Stimulated activated CD4-positive, alpha-beta T cell treated with anti-CD3 and anti-CD28 coated beads, Interleukin-12 subunit alpha, Interleukin-12 subunit beta, amount 100 ng/mL, for 48 hours (primary cell): ENCODE measurements at places on chromosomes 6 and 20.

- DNase-seq, result no peak
Observed at GRCh38 chr6:135861189-135861588, 9.7 kb downstream of the PDE7B start.

DNA sequence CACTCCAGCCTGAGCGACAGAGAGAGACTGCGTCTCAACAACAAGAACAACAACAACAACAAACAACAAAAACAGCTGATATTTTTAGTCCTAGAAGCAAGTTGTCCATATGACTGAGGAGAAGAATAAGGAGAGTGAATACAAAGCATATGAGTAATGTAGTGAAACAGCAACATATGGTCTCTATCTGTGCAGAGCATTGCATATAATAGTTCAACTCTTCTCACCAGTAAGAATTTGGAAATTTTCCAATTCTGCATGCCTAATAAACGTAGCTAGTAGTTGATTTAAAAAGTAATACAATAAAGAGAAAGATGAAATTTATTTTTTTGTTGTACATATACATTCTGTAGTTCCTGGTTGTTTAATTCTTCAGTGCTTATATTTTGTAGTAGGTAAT is 129.7 kb upstream of the FAM83B start:
- no peak for DNase-seq

GRCh38 chr6:159042003-159042825 is 2.6 kb downstream of the TAGAP start:
- DNase-seq, result peak; percentile 65

DNA sequence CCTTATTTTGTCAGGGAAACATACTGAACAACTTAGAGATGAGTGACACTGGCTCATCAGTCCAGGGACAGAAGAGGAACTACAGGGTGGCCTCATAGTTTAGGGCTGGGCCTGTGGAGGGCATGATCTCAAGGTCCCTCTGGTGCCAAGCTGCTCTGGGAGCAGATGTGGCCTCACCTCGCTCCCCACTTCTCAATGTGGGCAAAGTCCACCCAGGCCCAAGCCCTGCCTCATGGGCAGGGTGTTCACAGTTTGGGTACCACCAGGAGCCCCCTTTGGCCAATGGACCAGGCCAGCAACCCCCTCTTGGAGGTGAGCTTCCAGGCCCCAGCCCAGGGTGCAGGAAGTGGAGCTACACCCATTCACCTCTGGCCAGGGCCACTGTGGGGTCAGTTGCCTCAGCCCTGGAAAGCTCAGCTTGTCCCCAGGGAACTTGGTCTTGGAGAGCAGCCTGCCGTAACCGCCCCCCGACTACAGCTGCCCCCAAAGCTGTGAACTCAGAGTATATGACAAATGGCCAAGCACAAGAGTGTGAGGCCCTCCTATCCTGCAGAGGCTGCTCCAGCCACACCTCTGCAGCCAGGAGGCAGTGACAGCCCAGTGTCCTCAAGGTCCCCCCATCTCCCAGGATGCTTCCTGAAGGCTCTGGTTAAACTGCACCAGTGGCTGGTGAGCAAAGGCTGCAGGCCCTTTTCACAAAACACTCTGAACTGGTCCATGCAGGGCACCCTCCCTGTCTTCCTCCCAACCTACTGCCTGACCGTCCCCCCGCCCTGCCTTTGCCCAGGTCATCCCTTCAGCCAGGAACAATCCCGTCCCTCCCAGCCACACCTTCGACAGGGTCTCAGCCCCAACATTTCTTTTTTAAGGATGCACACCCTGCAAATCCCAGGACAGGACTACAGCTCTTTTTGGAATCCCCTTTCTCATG is 3.6 kb downstream of the ADISSP start:
- no peak for DNase-seq

GRCh38 chr6:149140137-149140909 is 177.2 kb upstream of the TAB2 start:
- DNase-seq, result peak; percentile 65

DNA sequence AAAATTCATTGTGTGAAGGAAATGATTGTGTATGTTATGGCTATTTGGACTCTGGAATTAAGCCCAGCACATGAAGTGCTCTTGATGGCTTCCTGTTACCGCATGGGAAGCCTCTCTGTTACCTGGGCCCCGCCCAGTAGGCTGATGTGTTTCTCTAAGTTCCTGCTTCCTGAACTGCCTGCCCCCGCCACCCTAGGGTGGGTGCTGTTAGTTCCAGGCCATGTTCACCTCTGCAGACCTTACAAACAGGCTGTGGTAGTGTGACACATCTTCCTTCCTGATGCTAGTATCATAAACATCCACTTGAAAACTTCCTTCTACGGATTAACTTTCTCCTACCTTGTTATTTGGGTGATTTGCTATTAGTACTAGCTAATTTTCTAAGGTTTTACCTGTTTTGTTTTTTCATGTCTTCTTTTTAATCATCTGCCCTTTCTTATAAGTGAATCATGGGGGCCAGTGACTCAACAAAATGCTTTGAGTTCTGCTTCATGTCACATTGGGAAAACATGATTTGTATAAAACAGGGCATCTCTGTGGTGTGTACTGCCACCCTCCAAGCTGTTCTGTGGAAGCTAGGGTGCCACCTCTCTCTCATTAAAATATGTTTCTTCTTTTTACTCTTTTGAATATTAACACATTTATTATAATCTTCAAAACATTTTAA is 40.6 kb downstream of the SH3BGRL2 start:
- peak; percentile 18 for DNase-seq

DNA sequence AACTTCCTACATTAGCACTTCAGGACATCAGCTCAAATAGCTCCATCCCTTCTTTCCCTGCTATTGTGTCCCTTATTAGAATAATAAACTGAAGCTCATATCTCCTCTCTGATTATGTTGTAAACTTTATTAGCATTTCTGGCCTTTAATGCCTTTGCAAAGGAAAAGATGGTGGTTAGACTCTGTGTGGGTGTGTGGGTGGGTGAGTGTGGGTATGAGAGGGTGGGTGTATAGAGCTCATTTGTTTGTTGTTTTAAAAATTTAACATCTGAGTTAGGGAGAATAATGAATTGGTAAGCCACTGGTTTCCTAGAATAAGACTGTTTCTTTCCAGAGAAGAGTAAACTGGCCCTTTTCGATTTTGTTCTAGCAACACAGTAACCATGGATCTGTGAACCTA is 70.6 kb upstream of the L3MBTL3 start:
- DNase-seq, result no peak

GRCh38 chr20:36339646-36340592 is 33.8 kb downstream of the DLGAP4 start:
- no peak for DNase-seq

DNA sequence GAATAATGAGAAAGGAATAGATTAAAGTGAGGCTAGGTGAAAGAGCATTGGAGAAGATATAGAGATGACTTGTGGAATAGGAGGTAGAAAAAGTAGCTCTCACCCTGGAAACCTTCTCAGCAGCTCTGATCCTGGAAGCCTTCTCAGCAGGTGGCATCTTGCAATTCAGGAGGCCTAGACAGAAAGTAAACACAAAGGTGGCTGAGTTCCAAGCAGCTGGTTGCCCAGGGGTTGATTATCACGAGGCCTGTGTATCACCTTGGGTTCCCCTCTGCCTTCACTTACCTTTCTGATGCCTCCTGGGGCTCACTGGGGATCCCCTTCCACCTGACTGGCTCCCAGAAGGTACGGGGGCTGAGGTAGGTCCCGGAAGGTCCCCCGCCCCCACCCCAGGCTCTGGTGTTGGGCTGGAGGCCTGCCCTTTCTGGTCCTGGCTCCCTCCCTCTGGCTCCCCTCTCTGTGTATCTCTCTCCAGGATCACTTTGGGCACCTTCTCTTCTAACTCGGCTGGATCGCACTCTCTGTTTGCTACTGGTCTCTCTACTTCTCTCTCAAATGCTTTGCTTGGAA is 9.7 kb downstream of the MDC1 start:
- DNase-seq, result no peak

DNA sequence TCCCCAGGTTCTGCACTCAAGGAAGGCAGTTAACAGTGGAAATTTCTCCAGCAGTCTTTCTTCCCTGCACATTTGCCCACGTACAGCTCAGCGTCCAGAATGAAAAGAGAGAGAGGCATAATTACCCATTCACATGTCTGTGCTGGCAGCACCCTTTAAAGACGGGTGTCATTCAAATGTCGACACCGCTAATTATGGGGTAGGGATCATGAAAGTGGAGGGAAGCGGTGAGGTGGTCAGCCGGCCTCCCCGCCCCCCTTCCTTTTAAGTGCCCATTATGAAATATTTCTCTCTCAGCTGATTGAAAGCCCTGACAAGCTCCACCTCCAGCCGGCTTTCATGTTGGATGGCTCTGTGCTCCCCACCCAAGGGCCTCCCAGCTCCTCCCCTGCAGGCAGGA is 246.1 kb downstream of the BMP7 start:
- DNase-seq, result no peak

DNA sequence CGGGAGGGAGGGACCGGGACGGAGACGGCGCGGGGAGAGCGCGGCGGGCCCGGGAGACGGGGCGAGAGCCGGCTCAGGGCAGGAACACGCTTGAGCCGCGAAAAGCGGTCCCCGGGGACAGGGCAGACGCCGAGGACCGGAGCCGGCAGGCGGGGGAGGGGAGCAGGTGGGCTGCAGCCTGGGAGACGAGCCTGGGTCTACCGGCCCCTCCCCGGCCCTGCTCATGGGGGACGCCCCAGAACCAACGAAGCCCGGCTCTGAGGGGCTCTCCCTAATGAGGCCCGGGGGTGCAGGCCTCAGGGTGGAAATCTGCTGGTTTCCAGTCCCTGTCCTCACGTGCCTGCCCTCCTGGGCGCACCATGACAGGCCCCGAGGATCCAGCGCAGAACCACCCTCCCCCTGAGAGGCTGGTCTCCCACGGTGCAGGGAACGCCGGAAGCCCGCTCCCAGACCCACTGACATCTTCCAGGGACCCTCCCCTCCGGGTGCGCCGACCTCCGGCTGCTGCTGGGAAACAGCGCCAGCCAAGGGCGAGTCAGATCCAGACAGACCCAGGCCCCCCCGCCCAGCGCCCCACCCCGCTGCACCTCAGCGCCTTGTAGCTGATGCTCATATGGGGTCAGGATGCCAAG is 571 bp upstream of the EEF1A2 start:
- no peak for DNase-seq

DNA sequence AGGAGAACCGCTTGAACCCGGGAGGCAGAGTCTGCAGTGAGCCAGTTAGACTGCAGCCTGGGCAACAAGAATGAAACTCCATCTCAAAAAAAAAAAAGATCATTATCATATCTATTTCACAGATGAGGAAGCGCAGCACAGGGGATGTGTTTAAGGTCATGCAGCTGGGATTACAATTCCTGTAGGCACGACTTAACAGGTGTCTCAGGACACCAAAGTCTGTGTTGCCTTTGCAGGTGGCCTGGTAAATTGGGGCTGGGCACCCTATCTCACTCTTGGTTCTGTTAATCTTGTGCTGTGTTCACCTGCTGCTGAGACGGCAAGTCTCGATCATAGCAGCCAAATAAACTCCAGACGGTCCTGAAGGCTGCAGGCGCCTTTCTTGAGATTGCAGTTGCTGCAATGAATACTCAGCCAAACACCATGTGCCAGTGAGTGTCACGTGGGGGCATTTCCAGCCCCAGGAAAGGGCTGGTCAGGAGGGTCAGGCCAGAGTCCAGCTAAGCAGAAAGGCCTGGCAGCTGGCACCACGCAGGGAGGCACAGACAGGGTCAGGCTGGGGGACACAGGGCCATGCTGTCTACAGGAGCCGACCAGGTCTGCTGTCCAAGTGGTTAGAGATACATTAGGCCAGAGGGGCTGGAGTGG is 55.8 kb downstream of the FGD2 start:
- DNase-seq, result no peak

DNA sequence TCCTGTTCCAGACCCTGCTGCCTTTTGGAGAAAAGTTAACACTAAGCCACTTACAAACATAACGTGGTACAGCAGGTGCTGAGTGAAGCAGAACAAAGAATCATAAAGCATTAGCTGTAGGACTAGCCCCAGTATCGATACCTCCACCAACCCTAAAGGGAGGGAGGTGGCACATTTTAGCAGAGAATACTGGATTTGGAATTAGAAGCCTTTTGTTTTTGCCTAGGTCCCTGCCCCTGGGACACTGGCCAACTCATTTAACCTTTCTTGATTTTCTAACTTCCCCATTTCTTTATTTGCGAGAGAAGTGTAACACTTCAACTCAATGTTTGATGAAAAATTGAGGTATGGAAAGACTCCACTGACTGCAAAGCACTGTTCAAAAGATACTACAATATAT is 93.5 kb downstream of the B3GAT2 start:
- no peak for DNase-seq

DNA sequence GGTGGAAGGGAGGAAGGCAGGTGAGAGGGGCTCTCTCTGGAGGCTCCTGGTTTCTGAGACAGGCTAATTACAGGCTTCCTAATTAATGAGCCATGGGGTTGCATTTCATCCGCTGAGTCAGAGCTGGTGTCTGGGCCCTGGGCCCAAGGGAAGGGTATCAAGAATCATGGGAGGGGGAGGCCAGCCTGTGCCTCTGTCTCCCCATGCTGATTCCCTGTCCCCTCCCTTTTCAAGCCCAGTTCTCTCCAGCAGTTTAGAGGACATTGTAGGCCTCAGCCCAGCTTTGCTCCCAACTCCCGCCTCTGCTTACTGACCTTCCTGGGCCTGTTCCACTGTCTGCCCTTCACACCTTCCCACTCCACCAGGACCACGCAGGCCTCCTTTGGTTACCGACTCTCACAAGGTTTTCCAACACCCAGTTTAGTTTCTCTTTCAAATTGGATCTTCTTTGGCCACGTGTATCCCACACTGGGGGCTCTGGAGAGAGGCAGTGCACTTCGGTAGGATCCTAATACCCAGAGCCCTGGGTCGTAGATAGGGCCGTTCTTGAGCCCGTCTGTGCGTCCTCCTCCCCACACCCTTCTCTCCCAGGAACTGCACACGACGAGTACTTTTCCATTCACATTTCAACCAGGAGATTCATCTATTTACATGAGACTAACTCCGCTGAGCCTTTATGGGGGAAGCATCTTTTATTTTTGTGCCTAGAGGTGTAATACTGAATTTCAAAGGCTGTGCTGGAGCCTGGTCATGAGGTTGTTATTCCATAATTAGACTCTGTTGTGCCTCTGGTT is 18.2 kb upstream of the AVP start:
- DNase-seq, result no peak

DNA sequence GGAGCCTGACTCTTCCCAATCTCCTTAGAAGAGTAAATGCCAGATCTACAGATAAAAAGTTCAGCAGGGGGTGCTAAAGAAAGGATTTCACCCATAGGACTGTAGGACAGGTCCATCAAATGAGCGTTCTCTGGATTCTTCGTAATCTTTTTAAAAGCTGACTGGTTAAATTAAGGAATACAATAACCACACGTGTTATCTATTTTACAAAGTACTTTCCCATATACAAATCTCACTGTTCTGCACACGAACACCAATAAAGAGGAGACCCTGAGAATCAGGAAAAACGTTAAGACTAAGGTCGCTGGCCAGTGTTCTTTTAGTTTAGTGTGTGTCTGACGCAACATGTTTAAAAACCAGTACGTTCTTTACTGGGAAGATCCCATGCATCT is 542 bp downstream of the TUBE1 start:
- DNase-seq, result no peak

DNA sequence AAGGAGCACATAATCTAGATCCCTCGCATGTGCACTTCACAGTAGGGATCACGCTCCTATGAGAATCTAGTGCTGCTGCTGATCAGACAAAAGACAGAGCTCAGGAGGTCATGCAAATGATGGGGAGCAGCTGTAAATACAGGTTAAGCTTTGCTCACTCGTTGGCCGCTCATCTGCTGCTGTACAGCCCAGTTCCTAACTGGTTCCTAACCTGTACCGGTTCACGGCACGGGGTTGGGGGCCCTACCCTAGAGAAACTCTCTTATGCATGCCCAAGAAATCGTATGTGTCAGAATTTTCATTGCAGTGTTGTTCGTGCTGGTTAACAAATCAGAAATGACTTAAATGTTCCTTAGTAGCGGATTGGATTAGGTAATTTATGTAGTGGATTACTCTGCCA is 116.1 kb downstream of the CDH26 start:
- no peak for DNase-seq
